Uterine smooth muscle cell (primary cell): ENCODE measurements at places on chromosomes 3 and 15. TPM values are rescaled to one million over a fixed set of nuclear protein-coding genes. Genes with fewer than 3 reads are reported as not detected.

The PSTPIP1 gene
- 0.11 TPM in 1 of 2 replicates, not detected in the other for total RNA-seq

The CNTN3 gene
- 4.2 and 5.0 TPM in 2 replicates for total RNA-seq

The ESYT3 gene
- 4.5 and 6.5 TPM in 2 replicates for total RNA-seq

The HMCES gene
- 20.6 and 33.1 TPM in 2 replicates for total RNA-seq

The TIGIT gene
- total RNA-seq, result not detected in 2 replicates

The CFAP100 gene
- total RNA-seq, result not detected in 2 replicates

The STRIT1 gene
- total RNA-seq, result not detected in 2 replicates

The TIMP4 gene
- total RNA-seq, result 5.1 and 5.6 TPM in 2 replicates

The CASR gene
- not detected in 2 replicates for total RNA-seq

The ZCWPW2 gene
- 0.22 and 0.87 TPM in 2 replicates for total RNA-seq

The ABI3BP gene
- total RNA-seq, result 7.0 and 11.5 TPM in 2 replicates

The PAQR5 gene
- 0.37 and 1.5 TPM in 2 replicates for total RNA-seq

The IQCH gene
- total RNA-seq, result 5.7 and 7.0 TPM in 2 replicates

The TMEM212 gene
- total RNA-seq, result 0.11 TPM in 1 of 2 replicates, not detected in the other

The COL6A5 gene
- total RNA-seq, result under 0.01 TPM in 1 of 2 replicates, not detected in the other

The MIX23 gene
- 31.7 and 48.6 TPM in 2 replicates for total RNA-seq

The IL17RB gene
- total RNA-seq, result 0.11 and 0.12 TPM in 2 replicates

The PLSCR2 gene
- not detected in 2 replicates for total RNA-seq

The ARNT2 gene
- total RNA-seq, result 1.4 and 3.7 TPM in 2 replicates

The PAK6 gene
- under 0.01 TPM in 2 replicates for total RNA-seq

The PCLAF gene
- total RNA-seq, result 25.0 and 44.9 TPM in 2 replicates

The EPHB3 gene
- total RNA-seq, result 4.5 and 8.5 TPM in 2 replicates

The ADIPOQ gene
- total RNA-seq, result not detected in 2 replicates

The BSN gene
- under 0.01 and 0.12 TPM in 2 replicates for total RNA-seq

The MESP1 gene
- total RNA-seq, result 0.44 and 1.1 TPM in 2 replicates

The ANO10 gene
- 90.9 and 158 TPM in 2 replicates for total RNA-seq

The GOLGA8J gene
- total RNA-seq, result under 0.01 and 0.11 TPM in 2 replicates

The P2RY14 gene
- total RNA-seq, result not detected in 2 replicates

The CX3CR1 gene
- under 0.01 TPM in 1 of 2 replicates, not detected in the other for total RNA-seq

The ST8SIA2 gene
- under 0.01 TPM in 1 of 2 replicates, not detected in the other for total RNA-seq

The TBC1D23 gene
- total RNA-seq, result 139 and 163 TPM in 2 replicates

The LRRIQ4 gene
- 0.11 TPM in 1 of 2 replicates, not detected in the other for total RNA-seq

The PXYLP1 gene
- 5.0 and 5.1 TPM in 2 replicates for total RNA-seq

The TEX9 gene
- 3.1 and 4.1 TPM in 2 replicates for total RNA-seq

The EBLN2 gene
- total RNA-seq, result 5.4 and 7.7 TPM in 2 replicates

The CLRN1 gene
- not detected in 2 replicates for total RNA-seq

The GOLGA8N gene
- total RNA-seq, result 3.0 and 11.4 TPM in 2 replicates

The TMEM207 gene
- total RNA-seq, result not detected in 2 replicates

The PLOD2 gene
- total RNA-seq, result 149 and 317 TPM in 2 replicates

The FGF7 gene
- 264 and 355 TPM in 2 replicates for total RNA-seq

The KCTD6 gene
- 9.2 and 9.4 TPM in 2 replicates for total RNA-seq

The GSK3B gene
- total RNA-seq, result 42.2 and 48.9 TPM in 2 replicates

The RNF7 gene
- 49.5 and 52.2 TPM in 2 replicates for total RNA-seq

The LMLN gene
- total RNA-seq, result 10.0 and 11.5 TPM in 2 replicates

The GABRR3 gene
- not detected in 2 replicates for total RNA-seq

The LSMEM2 gene
- not detected in 2 replicates for total RNA-seq

The IQCF5 gene
- total RNA-seq, result not detected in 2 replicates

The MAP6D1 gene
- total RNA-seq, result 1.2 and 2.5 TPM in 2 replicates

The OXSR1 gene
- 39.4 and 50.9 TPM in 2 replicates for total RNA-seq

The GOLGA6L9 gene
- 1.8 and 2.2 TPM in 2 replicates for total RNA-seq

The CCR3 gene
- total RNA-seq, result not detected in 2 replicates

The RAB43 gene
- total RNA-seq, result 11.4 and 13.2 TPM in 2 replicates

The CMTM8 gene
- total RNA-seq, result 0.12 and 0.22 TPM in 2 replicates

The SLC6A20 gene
- not detected in 2 replicates for total RNA-seq
